ENCODE measurements at places on chromosomes 6 and 20. TPM values are rescaled to one million over a fixed set of nuclear protein-coding genes. Genes with fewer than 3 reads are reported as not detected.
A peak's percentile ranks its signal among the peaks of the same experiment; 100 is the strongest.

The PPP1R11 gene
- total RNA-seq: 37.4 TPM

The LSM14B gene
- total RNA-seq: 34.5 TPM

The PLCB4 gene
- total RNA-seq: not detected

The GPLD1 gene
- 1.1 TPM for total RNA-seq

The PNLDC1 gene
- not detected for total RNA-seq

The MMP24OS gene
- total RNA-seq: 27.4 TPM

The CCDC170 gene
- total RNA-seq: not detected

The POU5F1 gene
- total RNA-seq: not detected

DNA sequence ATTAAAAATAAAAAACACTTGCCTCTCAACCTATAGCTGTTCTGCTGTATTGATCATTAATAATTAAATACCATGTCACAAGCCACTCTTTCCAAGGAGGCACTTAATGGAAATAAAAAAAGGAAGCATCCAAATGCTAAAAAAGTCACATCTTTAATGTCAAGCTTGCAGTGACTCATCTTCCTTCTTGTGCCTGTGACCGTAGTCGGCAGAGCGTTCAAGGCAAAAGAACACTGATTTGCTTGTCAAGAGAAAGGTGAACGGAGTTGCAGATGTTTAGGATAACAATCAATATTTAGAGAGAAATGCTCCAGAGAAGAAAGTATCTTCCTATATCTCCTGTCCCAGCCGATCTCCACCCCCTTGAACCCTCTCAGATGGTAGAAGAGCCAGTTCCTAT lies 341.0 kb upstream of the OPRM1 start:
- H3K36me3 ChIP-seq: no peaks in the 10 kb centered on the region
- no peak overlapping the region for H3K27ac ChIP-seq
- no peaks in the 10 kb centered on the region for H3K27me3 ChIP-seq

DNA sequence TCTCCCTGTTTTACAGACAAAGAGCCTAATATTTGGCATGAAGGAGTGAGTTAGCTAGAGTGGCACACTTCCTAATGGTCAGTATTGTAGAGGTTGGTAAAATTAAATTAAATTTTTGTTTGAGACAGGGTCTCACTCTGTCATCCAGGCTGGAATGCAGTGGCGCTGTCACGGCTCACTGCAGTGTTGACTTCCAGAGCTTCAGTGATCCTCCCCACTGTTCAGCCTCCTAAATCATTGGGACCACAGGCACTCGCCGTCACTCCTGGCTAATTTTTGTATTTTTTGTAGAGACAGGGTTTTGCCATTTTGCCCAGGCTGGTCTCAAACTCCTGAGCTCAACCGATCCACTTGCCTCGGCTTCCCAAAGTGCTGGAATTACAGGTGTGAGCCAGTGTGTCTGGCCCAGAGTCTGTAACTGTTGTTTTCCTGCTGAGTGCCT lies 70.9 kb downstream of the SCAND1 start:
- H3K4me3 ChIP-seq: no peak overlapping the region
- no peak for DNase-seq
- peaks cover 13% of the 10 kb centered on the region for H3K4me1 ChIP-seq
- H3K36me3 ChIP-seq: peaks cover 5% of the 10 kb centered on the region
- no peak overlapping the region for H3K27ac ChIP-seq

DNA sequence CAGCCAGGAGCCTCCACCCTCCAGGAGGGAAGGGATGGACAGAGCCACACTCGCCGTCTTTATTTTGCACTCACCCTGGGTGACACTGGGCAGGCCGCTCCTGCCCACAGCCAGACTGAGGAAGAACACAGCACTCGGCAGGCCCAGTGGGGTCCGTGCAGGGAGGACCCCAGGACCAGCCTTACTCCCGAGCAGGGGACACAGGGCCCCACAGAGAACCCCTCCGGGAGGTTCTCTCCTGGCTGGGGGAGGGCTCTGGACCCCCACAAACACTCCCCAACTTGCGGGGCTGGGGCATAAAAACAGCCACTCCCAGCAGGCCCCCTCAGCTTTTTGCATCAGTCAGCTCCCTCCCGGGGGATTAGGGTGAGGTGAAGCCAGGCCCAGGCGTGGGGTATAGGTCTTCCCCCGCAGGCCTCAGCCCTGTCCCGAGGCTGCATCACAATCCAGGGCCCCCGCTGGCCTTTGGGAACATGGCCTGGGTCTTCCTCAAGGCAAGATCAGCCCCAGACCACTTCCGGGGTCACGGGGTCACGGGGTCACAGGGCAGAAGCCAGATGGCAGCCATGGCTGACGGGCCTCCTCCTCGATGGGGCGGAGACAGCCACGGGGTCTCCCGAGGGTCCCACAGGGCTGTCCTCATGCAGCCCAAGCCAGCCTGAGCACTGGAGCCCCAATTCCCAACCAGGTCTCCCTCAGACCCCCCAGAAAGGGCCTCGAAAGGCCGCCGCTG lies 3.2 kb downstream of the TNFRSF6B start:
- H3K27ac ChIP-seq: peak overlapping the region; percentile 63
- no peaks in the 10 kb centered on the region for H3K36me3 ChIP-seq
- no peak for DNase-seq
- peaks cover 11% of the 10 kb centered on the region for H3K4me1 ChIP-seq
- no peak overlapping the region for H3K4me3 ChIP-seq

DNA sequence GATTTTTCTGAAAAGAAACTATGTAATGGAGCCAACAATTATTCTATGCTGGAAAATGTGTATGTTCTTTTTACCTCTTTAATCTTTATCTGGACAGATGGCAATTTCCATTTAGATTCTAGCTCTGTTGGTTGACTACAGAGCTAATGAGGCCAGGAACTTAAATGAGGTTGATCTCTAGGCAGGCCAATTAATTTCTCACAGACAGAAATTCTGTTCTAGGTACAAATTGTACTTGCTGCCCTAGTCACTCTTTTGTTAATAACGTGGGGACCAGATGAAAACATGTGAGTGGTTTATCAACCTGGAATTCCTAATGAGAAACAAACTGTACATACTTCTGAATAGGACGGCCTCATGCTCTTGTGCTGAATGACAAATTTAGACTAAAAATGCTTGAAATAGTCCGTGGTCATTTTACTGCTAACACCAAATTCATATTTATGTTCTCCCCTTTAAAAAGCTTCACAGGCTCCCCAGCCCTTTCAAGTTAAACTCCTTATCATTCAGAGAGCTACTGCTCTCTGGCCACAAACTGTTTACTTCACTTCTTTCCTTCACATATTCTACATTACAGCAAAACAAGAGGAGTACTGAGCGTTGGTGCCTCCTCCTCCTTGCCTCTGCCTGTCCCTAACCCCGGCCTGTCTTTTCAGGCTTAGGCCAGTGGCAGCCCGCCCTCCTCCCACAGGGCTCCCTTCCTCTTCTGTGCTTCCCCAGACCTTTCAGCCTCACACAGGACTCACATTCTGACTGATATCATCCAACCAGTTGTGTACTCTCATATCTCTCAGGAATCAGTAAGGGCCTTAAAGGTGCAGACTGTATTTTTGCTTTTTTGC lies 41.4 kb downstream of the DTNBP1 start:
- no peak overlapping the region for H3K4me3 ChIP-seq
- no peak overlapping the region for H3K27ac ChIP-seq
- H3K27me3 ChIP-seq: no peaks in the 10 kb centered on the region

DNA sequence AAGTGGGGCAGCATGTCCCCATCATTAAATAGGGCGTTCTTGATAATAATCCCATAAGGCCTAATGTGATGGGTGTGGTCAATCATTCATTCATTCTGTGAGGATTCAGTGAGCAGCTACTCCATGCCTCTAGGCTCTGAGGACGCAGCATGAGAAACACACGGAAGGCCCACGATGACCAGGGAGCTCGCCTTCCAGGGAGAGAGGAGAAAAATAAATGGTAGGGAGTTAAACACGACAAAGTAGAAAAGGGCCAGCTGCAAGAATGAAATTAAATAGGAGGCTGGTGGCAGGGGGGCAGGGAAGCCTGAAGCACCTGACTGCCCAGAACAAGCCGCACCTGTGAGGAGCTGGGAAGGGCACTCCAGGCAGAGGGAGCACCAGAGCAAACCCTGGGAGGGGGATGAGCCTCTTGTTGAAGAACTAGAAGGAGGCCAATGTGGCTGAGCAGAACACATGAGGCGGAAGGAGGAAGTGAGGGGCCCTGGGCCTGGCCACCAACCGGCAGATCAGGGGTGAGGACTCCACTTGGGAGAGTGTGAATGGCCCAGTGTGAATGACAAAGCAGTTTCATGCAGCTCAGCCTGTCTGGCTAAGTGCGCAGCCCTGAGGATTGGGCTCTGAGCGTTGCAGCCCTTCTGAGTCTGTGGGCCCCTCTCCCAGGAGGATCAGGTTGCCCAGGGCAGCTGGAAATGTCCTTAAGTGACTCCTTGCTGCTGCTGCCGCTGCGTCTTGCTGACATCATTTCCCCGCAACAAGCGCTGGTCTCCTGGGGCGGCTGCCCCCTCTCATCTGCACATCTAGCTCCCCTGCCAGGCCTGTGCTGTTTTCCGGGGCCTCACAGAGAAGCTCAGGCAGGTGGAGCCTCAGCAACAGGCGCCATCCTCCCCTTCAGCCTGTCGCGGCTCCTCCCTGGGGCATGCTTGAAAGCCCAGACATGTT lies 99.9 kb downstream of the CDH26 start:
- peak; percentile 19 for DNase-seq
- H3K4me3 ChIP-seq: peak overlapping the region; percentile 63
- peaks cover 6% of the 10 kb centered on the region for H3K27me3 ChIP-seq
- H3K27ac ChIP-seq: peak overlapping the region; percentile 84

GRCh38 chr20:45629496-45630100 lies at the start of gene WFDC10A:
TSS of gene WFDC10A (plus strand) at chr20:45629739. CDS start at chr20:45629814, 75 bp downstream.
- H3K27ac ChIP-seq: no peak within 1 kb of the TSS
- no peaks in the 10 kb centered on the region for H3K36me3 ChIP-seq
- H3K4me1 ChIP-seq: peaks cover 5% of the 10 kb centered on the region
- DNase-seq: peak; percentile 29
- no peak within 1 kb of the TSS for H3K4me3 ChIP-seq

GRCh38 chr6:138948004-138948403 lies 40.0 kb downstream of the REPS1 start:
- H3K4me1 ChIP-seq: peaks cover 58% of the 10 kb centered on the region
- DNase-seq: no peak
- no peaks in the 10 kb centered on the region for H3K27me3 ChIP-seq
- peak overlapping the region; percentile 42 for H3K27ac ChIP-seq

DNA sequence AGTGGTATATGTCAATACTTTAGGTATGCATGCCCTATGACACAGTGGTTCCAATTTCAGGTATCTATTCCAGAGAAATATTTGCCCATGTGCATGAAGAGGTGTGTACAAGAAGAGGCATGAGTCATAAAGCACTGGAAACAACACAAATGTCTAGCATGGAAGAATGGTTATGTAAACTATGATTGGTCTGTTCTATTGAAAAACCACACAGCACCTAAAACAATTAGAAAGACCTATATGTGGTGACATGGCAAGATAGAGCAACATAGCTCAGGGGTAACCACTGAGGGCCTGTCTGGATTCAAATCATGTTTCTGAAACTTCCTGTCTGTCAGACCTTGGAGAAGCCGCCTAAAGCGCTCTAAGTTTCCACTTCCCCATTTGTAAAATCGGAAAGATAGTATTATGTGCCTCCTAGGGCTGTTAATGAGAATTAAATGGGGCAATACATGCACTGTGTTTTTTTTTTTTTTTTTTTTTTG lies 76.0 kb upstream of the SHLD1 start:
- H3K4me1 ChIP-seq: peaks cover 10% of the 10 kb centered on the region
- no peaks in the 10 kb centered on the region for H3K36me3 ChIP-seq
- no peak overlapping the region for H3K4me3 ChIP-seq
- peak overlapping the region; percentile 51 for H3K27ac ChIP-seq

GRCh38 chr6:38319256-38320212 lies 320.2 kb downstream of the BTBD9 start:
- H3K27ac ChIP-seq: no peak overlapping the region
- DNase-seq: no peak
- no peaks in the 10 kb centered on the region for H3K27me3 ChIP-seq
- no peak overlapping the region for H3K4me3 ChIP-seq
- H3K36me3 ChIP-seq: peaks cover 6% of the 10 kb centered on the region

GRCh38 chr6:129893640-129894039 lies 32.5 kb upstream of the TMEM244 start:
- no peak overlapping the region for H3K27ac ChIP-seq
- no peak overlapping the region for H3K4me3 ChIP-seq
- H3K27me3 ChIP-seq: no peaks in the 10 kb centered on the region
- peaks cover 12% of the 10 kb centered on the region for H3K4me1 ChIP-seq

DNA sequence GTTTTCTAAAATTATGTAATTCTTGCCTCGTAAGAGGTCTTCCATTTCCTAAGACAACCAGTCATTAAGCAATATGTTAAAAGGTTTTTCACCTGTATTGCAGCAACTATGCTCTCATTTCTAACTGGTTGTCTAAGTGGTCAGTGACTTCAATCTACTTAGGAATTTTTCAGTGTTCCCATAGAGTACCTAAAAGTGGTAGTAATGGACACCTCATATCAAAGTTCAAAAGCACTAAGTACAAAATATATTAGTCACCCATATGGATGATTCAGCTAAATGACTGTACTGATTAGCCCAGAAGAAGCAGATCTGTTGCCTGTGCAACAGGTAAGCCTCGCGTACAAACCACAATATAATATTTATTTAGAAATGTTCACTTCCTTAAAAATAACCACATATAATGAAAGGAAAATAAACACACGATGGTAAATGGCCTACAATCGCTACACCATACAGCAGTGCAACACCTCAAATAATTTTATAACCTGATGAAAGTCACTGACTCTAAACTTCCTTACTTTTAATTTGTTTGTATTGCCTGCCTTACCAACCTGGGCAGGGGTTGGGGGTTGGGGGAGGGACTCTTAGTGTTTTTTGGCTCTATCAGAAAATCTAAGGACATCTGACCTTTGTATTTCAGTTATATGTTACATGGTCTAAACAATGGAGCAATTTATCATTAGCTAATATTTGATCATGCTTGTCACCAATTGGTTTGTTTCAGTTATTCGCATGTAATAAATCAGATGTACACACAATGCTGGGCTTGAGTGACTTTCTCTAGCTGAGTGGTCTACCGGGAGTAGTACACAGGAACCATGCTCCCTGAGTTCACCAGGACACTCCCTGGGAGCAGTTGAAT lies 105.9 kb downstream of the HIVEP2 start:
- H3K4me1 ChIP-seq: peaks cover 78% of the 10 kb centered on the region
- no peaks in the 10 kb centered on the region for H3K27me3 ChIP-seq
- no peak for DNase-seq
- peaks cover 37% of the 10 kb centered on the region for H3K36me3 ChIP-seq

GRCh38 chr6:44569931-44570385 lies 182.5 kb downstream of the CDC5L start:
- H3K4me1 ChIP-seq: no peaks in the 10 kb centered on the region
- H3K27me3 ChIP-seq: peaks cover 3% of the 10 kb centered on the region
- no peaks in the 10 kb centered on the region for H3K36me3 ChIP-seq
- H3K4me3 ChIP-seq: no peak overlapping the region
- no peak overlapping the region for H3K27ac ChIP-seq

DNA sequence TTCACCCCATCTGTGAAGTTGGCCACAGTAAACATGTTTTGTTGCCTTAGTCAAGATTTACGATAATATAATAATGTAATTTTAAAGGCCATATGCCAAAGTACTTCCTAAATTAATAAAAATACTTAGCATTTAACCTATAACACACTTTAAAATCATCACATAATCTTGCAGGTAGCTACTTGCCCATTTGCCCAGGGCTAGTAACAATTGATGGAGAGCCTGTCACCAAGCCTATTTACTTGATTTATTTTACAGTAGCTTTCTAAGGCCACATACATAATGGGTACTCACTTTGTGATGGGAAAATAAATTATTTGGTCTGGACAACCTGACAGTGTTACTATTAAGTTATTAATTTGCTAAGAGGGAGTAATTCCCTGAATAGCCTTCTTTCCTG lies 14.5 kb downstream of the BTBD9 start:
- H3K27ac ChIP-seq: no peak overlapping the region
- H3K4me1 ChIP-seq: peaks cover 13% of the 10 kb centered on the region
- no peaks in the 10 kb centered on the region for H3K36me3 ChIP-seq
- no peaks in the 10 kb centered on the region for H3K27me3 ChIP-seq
